ENCODE measurements at places on chromosomes 1 and 21. TPM values are rescaled to one million over a fixed set of nuclear protein-coding genes. Genes with fewer than 3 reads are reported as not detected.

FAM72C gene
- 3.4 TPM for total RNA-seq

WNT3A gene
- not detected for total RNA-seq

CRNN gene
- total RNA-seq = not detected

VWA5B1 gene
- total RNA-seq = not detected

S100B gene
- total RNA-seq = 1.3 TPM

SLFNL1 gene
- under 0.01 TPM for total RNA-seq

Data from bronchus fibroblast of lung (primary cell).